Pancreas (tissue), 10 donors: ENCODE measurements at places on chromosomes 13 and 19. TPM values are rescaled to one million over a fixed set of nuclear protein-coding genes. Genes with fewer than 3 reads are reported as not detected.

Gene IRGC
- polyA plus RNA-seq, result not detected

Gene FGF22
- polyA plus RNA-seq, result 0.53 TPM

Gene ZNF835
- polyA plus RNA-seq, result 0.34 TPM

Gene DNMT1
- polyA plus RNA-seq, result 28.7 TPM

Gene GJB6
- polyA plus RNA-seq, result 0.08 TPM

Gene CYSLTR2
- polyA plus RNA-seq, result 0.15 TPM

Gene PRR22
- 18.7 TPM for polyA plus RNA-seq

Gene SPRED3
- 0.80 TPM for polyA plus RNA-seq

Gene PSG2
- polyA plus RNA-seq, result not detected

Gene MISP
- 7.5 TPM for polyA plus RNA-seq

Gene PEAK3
- polyA plus RNA-seq, result 0.07 TPM

Gene ARRDC5
- polyA plus RNA-seq, result not detected

Gene APC2
- polyA plus RNA-seq, result 0.05 TPM

Gene KLHL1
- polyA plus RNA-seq, result 0.59 TPM

Gene PROZ
- polyA plus RNA-seq, result 0.05 TPM

Gene ZNF547
- polyA plus RNA-seq, result 4.1 TPM

Gene ZNF528
- 7.3 TPM for polyA plus RNA-seq

Gene ZNF665
- polyA plus RNA-seq, result 1.4 TPM

Gene UBE2L5
- 0.02 TPM for polyA plus RNA-seq

Gene CCL25
- not detected for polyA plus RNA-seq

Gene NCR1
- not detected for polyA plus RNA-seq

Gene GPR12
- not detected for polyA plus RNA-seq

Gene DCT
- polyA plus RNA-seq, result 0.27 TPM

Gene LMTK3
- polyA plus RNA-seq, result 7.7 TPM

Gene PLK5
- 0.23 TPM for polyA plus RNA-seq

Gene MBD3L3
- polyA plus RNA-seq, result not detected

Gene ANO8
- 19.0 TPM for polyA plus RNA-seq

Gene IFNL4
- not detected for polyA plus RNA-seq

Gene SLC25A15
- 4.4 TPM for polyA plus RNA-seq

Gene VSTM1
- not detected for polyA plus RNA-seq

Gene PTH2
- not detected for polyA plus RNA-seq

Gene RYR1
- polyA plus RNA-seq, result 1.4 TPM

Gene PINLYP
- 7.2 TPM for polyA plus RNA-seq

Gene ZNF543
- 1.4 TPM for polyA plus RNA-seq

Gene TGFB1
- 4.0 TPM for polyA plus RNA-seq

Gene ZNF85
- 6.9 TPM for polyA plus RNA-seq

Gene PEG3
- polyA plus RNA-seq, result 1.7 TPM

Gene ZNF441
- 2.5 TPM for polyA plus RNA-seq

Gene CYP2B6
- polyA plus RNA-seq, result 0.08 TPM

Gene ICAM4
- polyA plus RNA-seq, result 0.27 TPM

Gene ZNF560
- polyA plus RNA-seq, result 0.14 TPM
